ENCODE measurements at places on chromosomes 5 and 9.
A peak's percentile ranks its signal among the peaks of the same experiment; 100 is the strongest.

- DNase-seq = no peak
These were observed 96.6 kb downstream of the DAB2IP start for GRCh38 chr9:121748074-121748473.

GRCh38 chr5:112065781-112066180 is 308.8 kb upstream of the NREP start:
- no peak for DNase-seq

DNA sequence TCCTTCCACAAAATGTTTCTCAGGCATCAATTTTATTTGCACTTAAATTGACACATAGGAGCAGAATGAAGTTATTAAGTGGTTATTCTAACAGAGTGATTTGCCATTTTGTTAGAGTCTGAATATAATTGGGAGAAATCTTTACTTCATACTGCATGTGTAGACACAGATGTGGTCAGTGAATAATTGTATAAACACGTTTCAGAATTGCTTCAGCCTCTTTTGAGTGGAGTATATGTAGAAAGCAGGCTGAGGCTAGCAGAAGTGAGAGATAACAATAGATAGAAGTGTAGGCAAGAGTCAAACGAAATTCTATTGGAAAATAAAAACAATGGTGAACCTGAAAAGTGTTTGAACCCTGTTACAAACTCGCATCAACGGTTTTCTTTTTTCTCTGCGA is 270.7 kb downstream of the TMEM167A start:
- DNase-seq = peak; percentile 45

DNA sequence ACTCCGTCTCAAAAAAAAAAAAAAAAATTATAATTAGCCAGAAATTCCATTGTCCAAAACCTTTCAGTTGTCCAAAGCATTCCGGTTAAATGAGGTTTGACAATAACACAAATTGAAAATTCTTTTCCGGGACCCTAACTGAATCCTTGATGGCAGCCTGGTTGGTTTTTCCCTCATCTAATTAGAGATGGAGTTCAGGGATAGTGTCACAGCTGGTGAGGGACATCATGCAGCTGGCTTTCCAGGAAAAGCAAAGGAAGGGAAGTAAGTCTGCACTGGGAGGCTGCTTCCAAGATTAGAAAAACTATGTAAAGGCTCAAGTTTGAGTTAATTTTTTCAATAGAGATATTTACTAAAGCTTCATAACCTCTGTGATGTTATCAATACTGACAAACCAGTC is 195.4 kb downstream of the ADAMTS12 start:
- no peak for DNase-seq

DNA sequence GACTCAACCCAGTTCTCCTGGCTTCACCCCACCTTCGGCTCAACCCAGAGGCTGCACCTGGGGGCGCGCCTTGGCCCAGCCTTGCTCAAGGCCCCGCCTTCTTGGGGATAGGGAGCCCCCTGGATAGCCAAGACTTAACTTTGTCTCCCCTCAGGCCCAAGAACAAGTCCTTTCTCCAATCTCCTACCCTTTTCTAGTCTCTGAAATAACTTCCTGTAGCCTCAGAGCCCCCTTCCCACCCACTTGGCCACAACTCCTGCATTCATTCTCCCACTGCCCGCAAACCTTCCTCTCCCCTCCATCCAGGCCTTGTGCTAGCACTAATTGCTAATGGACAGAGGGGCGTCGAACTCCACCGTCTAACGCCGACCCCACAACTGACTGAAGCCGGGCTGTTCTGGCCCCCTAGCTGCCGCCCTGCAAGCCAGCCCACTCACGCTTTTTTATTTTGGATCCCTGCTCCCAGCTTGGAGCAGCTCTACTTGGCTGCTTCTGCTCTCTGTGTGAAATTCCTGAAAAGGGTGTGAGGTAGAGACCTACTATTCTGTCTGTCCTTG is 579 bp upstream of the ASTN2 start:
- DNase-seq = no peak

- no peak for DNase-seq
These were observed 3.9 kb downstream of the SOWAHA start for GRCh38 chr5:132817011-132817410.

- DNase-seq = no peak
These were observed 148.1 kb downstream of the MTX3 start for GRCh38 chr5:79842991-79843390.

DNA sequence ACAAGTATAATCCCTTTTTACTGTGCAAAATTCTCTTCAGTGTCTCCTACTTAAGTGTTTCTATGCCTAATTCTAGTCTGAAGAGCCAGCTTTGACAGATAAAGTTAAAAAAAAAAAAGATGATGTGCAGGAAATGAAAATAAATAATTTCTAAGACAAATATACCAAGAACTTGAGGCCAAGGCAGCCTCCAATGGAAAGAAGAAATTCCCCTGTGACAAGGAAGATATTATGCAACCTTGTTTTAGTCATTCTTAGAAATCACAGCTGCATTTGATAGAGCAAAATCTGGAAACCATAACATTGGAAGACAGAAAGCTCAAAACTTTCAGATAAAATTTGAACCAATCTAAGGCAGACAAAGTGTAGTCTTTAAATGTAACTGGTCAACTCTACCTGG is 375.9 kb upstream of the TLE4 start:
- peak; percentile 89 for DNase-seq

DNA sequence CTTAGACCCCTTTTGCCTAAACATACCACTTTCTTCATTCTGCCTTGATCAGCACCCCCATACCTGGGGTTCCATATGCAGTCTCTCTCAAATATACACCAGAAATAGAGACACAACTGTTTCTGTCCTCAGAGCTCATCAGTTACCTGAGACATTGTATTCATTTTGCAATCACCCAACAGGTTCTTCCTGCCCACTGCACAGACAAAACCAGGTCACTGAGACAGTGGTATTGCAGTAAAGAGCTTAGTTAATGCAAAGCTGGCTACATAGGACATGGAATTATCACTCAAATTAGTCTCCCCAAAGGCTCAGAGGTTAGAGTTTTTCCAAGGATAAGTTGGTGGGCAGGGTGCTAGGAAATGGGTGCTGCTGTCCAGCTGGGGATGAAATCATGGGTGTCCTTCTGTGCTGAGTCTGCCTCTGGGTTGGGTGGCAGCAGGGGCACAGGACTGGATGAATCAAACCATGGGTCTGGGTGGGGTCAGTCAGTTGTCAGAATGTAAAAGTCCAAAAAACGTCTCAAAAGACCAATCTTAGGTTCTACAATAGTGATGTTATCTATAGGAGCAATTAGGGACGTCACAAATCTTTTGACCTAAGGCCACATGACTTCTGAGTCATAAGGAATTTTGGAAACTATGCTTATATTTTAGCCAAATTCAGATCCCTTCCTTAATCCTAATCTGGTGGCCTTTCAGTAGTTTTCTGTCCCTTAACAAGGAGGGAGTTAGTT is 41.0 kb downstream of the KCNV2 start:
- DNase-seq = no peak

DNA sequence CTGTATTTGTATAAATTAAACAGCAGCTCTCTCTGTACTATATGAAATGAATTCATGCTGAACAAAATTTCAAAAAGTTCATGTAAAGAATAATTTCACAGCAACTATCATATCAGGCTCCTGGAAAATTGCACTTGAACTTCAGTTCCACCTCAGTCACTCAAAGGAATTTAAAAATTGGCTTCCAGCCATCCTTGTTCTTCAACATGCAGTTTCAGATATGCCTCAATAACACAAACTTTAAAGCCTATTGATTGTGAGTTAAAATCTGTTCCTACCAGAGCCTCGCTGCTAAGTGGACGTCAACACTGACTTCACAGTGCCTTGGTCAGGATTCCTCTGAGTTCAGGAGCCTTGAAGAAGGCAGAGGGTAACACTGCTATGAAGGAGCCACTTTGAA is 418.7 kb upstream of the WWC1 start:
- DNase-seq = peak; percentile 18

GRCh38 chr9:1913631-1914330 is 101.4 kb upstream of the SMARCA2 start:
- no peak for DNase-seq

GRCh38 chr5:1792842-1793266 is 6.8 kb downstream of the MRPL36 start:
- peak; percentile 97 for DNase-seq

- DNase-seq = peak; percentile 10
These were observed 402.9 kb downstream of the CYLC2 start for GRCh38 chr9:103397868-103398600.

- peak; percentile 38 for DNase-seq
These were observed 323.4 kb downstream of the NR2F1-AS1 start for GRCh38 chr5:93257616-93258015.

DNA sequence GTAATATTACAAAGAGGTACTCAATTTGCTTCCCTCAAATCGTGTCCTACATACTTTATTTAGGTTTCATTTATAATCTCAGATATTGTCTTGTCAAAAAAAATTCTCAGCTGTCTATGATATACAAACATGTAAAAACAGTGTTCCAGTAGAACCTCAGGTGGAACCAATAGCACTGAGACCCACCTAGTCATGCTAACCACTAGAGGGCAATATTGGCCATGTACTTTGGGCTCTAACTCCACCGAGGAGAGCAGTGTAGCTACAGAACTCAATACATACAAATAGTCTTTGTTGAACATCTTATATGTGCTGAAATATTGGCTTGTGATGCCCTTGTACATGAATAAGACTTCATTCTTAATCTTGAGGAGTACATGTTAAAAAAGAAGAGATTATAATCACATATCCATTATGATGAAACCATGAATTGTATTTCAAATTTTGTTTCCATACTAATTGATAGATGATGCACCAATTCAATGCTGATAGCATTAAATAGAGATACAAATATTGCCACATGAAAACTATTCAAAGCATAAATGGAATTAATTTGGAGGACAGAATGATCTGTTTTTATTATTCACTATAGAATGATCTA is 71.2 kb upstream of the CNTLN start:
- peak; percentile 27 for DNase-seq

DNA sequence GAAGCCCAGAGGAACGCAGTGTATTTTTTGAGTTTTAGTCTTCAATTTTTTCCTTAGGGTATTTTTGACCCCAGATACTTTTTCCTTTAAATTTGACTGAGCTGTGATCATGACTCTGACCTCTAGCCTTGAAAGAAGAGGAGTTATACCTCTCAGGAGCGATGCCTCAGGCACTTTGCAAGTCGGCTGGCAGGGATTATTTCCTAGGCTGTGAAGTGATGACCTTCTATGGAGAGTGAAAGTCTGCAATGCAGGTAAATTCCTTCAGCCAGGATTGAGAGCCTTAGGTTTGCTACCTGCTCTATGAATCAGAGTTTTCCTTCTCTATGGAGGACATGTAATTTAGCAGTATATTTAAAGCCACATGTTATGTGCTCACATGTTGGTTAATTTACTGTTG is 10.8 kb upstream of the NUDT12 start:
- no peak for DNase-seq

DNA sequence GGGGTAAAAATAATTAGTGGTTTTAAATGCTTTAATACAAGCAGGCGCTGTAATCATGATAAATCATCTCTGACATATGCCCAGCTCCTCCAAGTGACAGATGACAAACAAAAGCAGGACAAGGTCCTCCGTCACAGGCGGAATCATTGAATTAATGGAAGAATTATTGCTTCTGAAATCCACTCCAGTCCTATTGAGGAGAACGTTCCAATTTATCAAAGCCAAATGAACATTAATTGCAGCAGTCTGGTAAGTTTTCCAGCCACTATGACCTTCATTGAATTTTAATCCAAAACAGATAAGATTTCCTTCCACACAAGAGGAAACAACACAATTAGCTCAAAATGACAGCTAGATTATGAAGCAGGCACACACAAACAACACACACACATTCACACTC is 136.8 kb downstream of the ASTN2 start:
- DNase-seq = no peak

DNA sequence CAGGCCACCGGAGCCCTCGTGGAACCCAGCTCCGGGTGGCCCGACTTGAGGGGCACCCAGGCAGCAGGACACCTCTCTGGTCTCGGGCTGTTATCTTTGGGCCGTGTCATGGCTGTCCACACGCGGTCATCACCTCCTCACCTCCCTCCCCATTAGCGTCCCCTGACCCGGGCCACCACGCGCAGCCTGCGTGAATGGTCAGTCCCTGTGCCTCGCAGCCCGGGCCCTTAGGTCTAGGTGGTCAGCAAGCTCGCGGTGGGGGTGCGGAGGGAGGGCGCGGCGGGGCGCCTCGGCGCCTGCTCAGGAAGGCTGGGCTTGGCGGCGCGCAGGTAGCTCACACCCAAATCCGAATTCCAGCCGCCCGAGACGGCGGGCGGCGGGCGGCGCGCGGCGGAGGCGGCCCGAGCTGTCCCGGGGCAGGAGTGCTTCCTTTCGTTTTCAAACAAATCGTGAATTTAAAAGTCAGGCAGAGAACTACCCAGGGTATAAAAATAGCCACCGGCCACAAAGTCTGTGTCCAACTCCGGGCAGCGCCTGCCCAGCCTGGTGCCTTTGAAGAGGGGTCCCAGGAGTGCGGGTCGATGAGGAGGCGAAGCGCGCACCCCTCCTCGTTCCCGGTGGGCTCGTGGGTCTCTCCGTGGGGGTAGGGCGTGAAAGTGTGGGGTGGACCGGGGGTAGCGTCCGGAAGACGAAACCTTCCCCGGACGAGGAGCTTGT is 1.0 kb upstream of the RXRA start:
- peak; percentile 38 for DNase-seq

DNA sequence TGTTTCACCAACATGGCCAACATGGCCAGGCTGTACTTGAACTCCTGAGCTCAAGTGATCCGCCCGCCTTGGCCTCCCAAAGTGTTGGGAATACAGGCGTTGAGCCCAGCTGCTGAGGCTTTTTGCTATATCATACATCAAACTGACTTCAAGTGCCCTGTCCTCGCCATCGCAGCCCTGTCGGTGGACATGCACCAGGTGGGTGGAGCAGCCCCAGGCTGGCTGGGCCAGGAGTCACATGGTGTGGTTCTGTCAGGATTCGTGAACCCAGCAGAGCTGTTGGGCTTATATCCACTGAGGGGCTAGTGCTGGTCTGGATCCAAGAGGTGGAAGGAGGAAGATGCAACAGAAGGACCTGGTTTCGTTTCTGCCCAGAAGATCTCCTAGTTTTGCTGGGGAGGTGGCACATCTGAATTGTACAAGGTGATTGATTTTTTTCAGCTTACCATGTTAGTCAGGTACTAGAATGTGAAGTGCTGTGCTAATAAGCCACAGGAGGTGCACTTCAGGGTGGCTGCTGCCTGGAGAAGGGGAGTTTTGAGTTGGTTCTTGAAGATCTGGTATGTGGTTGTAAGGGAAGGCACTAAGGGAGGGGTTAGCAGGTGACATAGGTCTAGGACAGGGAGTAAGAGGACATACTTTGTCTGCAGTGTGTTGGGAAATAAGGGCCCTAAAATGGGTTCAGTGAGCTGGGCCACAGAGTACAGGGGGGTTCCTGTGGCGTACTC is 16.1 kb downstream of the PCBD2 start:
- DNase-seq = no peak

DNA sequence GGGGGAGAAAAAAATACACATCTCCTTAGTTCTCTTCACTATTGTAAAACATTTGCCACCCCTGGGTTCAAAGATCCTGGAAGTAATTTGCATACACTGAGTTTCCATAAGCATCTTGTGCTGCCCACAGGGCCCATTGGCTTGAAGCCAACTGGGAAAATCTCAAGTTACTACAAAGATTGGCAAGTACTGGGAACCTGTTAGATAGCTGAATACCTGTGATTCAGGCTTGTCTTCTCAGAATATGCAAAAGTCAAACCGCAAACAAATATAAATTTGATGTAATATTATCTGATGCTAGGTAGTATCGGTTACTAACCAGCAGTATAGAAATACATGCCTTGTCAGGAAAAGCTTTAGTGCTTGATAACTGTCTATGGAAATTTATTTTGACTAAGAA is 156.9 kb upstream of the FST start:
- no peak for DNase-seq

- no peak for DNase-seq
These were observed 10.4 kb downstream of the OTP start for GRCh38 chr5:77627869-77628674.

GRCh38 chr5:139667730-139668063 is 19.5 kb downstream of the CXXC5 start:
- DNase-seq = peak; percentile 55

All from astrocyte (in vitro differentiated cells and primary cell).